ENCODE measurements at places on chromosomes 3 and 15.

GRCh38 chr3:132854856-132855535, 132.8 kb upstream of the NPHP3 start:
- no peak for DNase-seq

- DNase-seq = no peak
These were observed 886.3 kb downstream of the ROBO1 start for GRCh38 chr3:78881501-78881900.

DNA sequence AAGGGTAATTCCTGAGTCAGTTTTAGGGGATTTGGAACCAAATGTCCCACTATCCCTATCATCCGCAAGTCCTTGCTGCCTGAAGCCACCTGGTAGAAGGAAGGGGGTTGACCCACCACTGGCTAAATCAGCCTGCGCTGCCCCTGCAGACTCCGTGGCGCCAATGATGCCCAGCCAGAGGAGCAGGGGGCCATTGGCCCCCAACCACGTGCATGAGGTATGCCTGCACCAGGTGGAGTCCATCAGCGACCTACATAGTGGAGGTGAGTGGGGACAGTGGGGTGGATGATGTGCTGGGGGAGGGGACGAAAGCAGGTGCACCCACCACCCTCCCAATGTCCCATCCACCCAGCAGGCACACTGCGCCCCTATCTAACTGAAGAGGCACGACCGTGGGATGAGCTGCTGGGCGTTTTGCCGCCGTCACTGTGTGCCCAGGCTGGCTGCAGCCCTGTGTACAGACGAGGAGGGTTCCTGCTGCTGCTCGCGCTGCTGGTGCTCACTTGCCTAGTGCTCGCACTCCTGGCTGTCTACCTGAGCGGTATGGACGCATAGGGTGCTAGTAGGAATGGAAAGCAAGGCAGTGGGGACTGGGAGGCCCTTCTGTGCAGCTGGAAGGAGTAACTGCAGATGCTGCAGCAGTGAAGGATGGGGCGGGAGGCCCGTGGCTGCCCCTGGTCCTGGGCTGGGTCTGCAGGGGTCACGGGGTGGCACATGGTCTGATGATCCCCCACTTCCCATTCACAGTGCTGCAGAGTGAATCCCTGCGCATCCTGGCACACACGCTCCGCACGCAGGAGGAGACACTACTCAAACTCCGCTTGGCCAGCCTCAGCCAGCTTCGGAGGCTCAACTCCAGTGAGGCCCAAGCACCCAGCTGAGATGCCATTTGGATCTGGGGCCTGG, 5.7 kb downstream of the IFRD2 start:
- DNase-seq = no peak

GRCh38 chr3:60841355-60841754, 409.9 kb downstream of the FHIT start:
- no peak for DNase-seq

GRCh38 chr3:113831103-113831355, 7.6 kb upstream of the GRAMD1C start:
- DNase-seq = no peak

DNA sequence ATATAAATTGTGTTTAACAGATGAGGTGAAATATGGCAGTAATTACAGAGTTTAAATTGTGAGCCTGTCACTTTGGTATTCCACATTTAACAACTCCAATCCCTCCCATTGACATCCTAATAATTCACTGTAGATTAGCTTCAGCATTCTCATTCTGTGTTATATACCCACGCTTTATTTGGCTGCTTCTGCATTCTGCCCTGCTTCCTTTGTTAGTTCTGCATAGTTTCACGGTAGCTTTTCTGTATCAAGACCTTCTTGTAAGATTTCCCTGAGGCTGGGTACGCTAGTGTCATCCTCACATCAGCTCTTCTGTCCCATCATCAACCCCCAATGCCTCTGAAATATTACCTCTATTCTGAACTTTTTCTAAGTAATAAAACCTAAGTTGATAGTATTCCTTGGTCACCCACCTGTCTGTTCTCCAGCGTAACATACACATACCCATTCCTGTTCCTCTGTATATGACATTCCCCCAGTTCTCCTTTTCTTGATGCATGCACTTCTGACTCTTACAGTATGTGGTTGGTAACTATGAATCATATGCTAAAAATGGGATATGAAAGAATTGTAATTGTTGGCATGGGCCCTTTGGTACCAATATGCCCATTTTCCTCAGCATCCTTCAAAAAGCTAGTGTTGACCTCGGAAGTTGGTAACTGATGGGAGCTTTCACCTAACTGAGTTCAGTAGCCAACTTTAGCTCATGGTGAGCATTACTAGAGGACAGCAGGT, 171.2 kb downstream of the KLHL25 start:
- DNase-seq = no peak

- DNase-seq = no peak
These were observed 1.5 kb downstream of the PTPN9 start for GRCh38 chr15:75577401-75578172.

- no peak for DNase-seq
These were observed 60.7 kb downstream of the CPA3 start for GRCh38 chr3:148925845-148926244.

DNA sequence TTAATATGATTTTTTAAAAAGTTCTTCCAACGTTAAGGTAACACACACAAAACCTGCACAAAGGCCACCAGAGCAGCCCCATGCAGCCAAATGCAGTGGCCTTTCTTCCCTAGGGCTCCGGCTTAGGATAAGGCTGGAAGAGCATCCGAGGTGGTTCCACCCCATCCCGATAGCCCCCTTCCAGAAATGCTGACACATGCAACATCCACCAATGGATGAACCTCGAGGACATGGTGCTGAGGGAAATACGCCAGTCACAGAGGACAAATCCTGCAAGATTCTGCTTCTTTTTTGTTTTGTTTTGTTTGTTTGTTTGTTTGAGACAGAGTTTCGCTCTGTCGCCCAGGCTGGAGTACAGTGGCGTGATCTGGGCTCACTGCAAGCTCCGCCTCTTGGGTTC, 199.3 kb upstream of the NSMCE3 start:
- no peak for DNase-seq

GRCh38 chr3:195105389-195105788, 165.6 kb downstream of the XXYLT1 start:
- DNase-seq = no peak

- DNase-seq = no peak
These were observed 651.2 kb downstream of the DIPK2A start for GRCh38 chr3:144622845-144623244.

DNA sequence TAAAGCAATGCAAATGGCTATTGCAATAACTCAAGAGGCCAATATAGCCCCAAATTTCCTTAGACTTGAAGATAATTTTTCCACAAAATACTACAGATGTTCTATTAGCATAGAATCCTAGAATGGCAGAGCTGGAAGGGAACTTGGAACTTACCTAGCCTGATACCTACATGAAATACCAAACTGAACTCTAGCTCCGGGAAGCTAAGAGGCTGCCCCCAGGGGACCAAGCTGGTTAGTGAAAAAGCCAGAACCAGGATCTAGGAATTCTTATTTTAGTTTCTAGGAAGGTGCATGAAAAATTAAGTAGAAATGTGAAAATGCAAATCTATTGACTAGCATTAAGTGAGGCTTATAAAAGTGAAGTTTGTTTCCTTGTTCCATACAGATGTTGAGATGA, 256.0 kb upstream of the CBLB start:
- no peak for DNase-seq

DNA sequence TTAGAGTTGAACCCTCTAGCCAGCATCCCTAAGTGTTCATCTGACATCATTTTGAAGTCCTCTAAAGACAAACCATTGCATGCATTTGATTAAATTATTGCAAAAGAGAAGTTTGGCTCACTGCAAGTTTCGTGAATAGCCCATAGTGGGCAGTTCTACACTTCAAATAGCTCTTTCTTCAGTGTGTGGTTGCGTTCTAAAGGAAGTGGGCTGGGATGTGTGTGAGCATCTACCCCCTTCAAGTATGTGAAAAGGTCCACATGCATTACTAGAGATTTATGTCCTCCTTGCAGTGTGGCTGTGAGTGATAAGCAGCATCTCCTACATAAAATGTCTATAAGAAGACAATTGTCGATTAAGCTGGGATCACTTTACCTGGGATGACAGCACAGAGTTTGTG, 54.6 kb downstream of the SST start:
- no peak for DNase-seq

DNA sequence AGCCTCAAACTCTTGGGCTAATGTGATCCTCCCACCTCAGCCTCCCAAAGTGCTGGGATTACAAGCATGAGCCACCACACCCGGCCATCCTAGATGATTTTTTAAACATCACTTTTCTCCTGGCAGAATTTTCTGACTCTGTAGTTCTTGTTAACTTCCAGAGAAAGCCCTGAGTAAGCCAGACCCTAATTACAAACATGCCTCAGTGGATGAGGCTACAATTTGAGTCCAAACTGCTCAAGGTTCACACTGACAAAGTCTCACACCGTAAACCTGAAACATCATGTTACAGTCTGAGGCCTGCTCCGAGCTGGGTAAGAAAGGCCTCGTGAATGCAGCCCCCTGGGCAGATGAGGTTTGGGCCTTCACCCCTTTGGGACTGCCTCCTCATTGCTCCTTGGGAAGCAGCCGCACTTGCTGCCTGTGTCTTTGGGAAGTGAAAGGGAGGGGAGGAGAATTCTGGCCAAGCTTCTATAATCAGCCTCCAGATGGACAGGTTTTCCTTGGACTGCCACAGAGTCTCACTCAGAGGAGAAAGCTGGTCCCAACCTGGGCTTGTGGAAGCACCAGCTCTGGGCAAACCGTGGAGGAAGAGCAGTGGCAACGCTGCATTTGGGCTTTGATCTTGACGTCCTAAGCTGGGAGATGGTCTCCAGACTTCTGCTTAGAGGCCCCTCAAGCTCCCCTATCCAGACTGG, 46.0 kb downstream of the CA12 start:
- no peak for DNase-seq

GRCh38 chr3:6878731-6879130, 17.8 kb downstream of the GRM7 start:
- no peak for DNase-seq

- DNase-seq = no peak
These were observed 34.1 kb downstream of the KPNA4 start for GRCh38 chr3:160531311-160531710.

DNA sequence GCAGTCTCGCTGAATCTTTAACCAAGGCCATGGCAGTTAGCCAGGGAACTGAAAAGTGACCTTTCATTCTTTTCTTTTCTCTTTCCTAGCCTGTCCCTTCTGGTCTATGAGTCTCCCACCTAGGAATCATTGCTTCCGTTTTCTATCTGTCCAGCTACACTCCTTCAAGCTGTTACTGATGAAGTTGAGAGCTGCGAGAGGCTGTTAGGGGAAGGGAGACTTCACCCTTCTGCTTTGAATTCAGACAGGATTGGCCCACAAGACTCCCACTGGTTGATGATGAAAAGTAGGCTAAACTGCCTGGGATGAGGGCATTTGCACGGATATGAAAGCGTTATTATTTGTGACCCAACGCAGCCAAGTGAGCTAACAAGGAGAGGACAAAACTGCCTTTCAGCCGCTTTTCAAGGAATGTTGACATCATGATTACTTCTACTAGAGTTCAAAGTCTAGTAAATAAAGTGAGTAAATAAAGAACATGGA, 30.2 kb downstream of the EIF4E3 start:
- DNase-seq = no peak

Measured in activated CD4-positive, CD25-positive, alpha-beta regulatory T cell (primary cell).